Myocyte (in vitro differentiated cells): ENCODE measurements at places on chromosomes 7 and 10. TPM values are rescaled to one million over a fixed set of nuclear protein-coding genes. Genes with fewer than 3 reads are reported as not detected.

DNA sequence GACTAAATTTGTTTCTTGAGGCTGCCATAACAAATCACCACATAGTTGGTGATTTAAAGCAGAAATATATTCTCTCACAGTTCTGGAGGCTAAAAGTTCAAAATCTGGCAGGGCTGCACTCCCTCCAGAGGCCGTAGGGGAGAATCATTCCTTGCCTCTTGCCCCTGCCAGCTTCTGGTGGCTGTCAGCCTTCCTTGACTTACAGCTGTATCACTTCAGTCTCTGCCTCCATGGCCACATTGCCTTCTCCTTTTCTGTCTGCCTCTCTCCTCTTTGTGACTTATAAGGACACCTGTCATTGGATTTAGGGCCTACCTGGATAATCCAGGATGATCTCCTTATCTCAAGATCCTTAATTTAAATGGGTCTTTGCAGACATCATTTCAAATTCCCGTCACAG is 5.8 kb upstream of the LRRC4 start:
- no peak for DNase-seq

- peak; percentile 67 for DNase-seq
Measured at GRCh38 chr7:155644971-155645509, 579 bp downstream of the RBM33 start.

DNA sequence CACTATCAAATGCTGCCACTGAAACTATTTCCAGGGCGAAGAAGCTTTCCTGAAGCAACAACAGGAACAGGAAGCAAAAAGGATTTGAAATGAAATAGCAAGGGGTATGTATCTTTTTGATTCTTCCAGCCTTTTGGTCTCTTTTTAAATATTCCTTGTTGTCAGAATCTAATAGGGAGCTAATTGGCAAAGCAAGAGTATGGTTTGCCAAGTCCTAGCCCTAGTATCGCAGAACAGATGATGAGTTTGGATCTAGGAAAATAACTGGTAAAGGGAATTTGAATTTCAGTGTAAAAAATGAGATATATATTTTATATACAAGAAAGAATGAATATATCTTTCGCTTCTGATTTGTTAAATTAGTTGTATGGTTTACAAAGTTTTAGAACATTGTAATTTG is 252.5 kb downstream of the ANKRD7 start:
- no peak for DNase-seq

DNA sequence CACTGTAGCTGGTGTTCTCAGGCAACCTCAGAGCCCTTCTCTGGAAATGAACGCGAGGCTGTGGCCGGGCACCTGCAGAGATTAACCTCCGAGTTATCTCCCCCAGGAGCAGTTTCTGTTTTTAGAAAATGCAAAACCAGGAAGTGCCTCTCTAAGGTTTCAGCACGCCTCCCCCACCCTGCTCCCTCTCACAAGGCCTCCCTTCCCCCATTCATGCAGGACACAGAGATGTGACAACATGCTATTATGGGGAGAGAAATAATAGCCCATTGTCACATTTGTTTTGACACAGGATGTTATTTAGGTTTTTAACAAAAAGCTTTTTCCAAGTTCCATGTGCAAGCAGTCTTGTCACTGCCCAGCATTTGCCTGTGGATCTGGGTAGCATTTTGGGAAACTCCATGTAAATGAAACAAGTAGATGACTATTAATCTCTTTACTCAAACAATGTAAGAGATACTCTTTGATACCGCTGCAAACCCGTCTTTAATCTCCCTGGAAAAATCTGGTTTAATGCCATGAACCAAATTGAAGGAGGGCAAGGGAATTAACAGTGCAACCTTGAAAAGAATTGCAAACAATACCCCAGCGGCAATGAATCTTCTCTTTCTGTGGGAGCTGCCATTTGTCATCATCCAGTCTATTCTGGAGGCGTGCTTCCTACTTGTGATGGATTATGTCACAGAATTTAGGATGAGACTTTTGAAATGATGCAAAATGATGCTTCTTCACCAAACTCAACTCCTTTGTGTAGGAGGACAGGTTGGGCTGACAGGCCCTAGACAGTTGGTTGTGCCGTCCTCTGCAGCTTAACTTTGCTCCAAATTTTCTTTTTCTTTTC is 86.5 kb upstream of the NMT2 start:
- DNase-seq = no peak

- DNase-seq = no peak
Measured at GRCh38 chr7:85516675-85517074, 329.8 kb upstream of the SEMA3D start.

DNA sequence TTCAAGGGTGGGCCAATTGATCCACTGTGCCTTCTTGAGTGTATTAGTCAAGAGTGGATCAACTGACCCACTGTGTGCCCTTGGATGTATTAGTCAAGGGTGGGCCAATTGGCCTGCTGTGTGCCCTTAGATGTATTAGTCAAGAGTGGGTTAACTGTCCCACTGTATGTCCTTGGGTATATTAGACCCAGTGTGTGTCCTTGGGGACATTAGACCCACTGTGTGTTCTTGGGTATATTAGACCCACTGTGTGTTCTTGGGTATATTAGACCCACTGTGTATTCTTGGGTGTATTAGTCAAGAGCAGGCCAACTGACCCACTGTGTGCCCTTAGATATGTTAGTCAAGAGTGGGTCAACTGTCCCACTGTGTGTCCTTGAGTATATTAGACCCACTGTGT is 601.8 kb downstream of the TYW1 start:
- DNase-seq = no peak

The HOXA2 gene
- 0.42 and 0.56 TPM in 2 replicates for total RNA-seq

DNA sequence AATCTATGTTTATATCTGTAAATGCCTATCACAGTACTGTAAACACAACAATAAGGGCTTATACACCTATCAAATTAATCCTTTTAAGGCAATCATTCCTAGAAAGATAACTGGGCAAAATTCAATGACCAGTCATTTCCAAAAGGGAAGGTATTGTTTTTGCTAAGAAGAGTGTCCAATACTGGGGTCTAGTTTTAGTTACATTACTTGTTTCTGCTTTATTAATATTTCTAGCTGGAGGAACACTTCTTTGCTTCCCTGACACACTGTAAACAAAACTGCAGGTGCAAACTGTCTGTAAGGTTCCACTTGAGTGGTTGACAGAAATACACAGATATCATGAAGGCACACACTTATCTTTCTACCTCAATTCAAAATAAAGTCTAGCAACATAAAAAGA is 84.2 kb upstream of the FAM133B start:
- DNase-seq = no peak

GRCh38 chr7:127968547-127968946 is 62.7 kb downstream of the LRRC4 start:
- no peak for DNase-seq

The SEMA4G gene
- total RNA-seq = 0.72 and 2.5 TPM in 2 replicates

The NUTM2B gene
- total RNA-seq = 0.21 and 0.36 TPM in 2 replicates

DNA sequence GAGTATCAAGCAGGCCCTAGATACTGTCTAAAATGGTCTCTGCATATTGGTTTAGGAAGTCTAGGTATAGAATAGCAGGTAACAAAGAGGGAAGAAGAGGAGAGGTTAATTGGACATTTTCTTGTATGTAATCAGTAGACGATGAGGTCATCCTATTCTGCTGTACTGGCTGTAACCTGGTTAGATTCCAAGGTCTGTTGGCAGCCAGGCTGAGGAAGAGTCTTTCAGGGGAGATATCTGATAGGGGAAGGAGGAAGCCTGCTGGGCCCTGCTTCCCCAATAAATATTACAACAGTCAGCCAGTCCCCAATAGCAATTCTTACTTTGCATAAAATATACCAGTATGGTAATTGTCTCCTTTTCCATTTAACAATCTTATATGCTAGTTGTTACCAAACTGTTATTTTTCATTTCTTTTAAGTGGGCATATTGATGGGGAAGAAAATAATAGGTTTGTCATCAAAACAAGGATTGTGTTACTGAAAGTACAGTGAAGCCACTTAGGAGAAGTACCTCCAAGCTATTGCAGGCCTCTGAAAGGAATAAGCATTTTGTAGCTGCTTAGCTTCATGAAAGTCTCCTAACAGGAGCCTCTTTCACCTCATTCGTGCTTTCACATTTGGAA is 186.4 kb downstream of the LRRC4 start:
- peak; percentile 54 for DNase-seq

DNA sequence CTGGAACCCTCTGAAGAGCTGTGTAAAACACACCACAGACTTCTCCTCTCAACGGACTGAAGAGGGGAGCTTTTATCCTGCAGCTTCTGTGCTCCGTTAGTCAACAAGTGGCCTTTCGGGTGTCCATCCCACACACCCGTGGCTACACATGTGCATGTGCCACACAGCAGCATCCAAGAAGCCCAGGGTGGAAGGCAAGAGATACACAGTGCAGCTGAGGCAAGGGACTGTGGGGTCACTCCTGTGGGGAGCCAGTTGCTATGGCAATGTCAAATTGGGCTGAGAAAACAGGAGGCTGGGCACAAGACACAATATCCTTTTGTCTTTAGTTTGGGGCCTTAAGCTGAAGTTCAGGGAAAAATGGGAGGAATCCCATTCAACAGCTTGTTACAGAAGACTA is 28.7 kb downstream of the NET1 start:
- DNase-seq = no peak

DNA sequence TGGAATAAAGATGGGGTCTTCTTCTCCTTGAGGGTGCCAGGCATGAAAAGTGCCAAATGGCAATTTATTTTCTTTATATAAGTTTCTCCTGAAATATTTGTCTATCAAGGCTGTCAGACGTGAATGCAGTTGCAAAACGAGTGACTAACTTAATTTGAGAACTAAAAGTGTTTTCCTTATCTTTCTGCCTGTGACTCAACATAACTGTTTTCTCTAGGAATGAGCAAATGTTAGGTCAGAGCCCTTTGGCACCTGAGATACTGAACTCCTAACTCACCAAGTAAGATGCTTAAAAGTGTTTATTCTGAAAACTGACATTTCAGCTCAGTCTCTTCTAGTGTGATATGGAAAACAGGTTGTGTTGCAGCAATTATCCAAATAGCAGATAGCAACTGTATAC is 197.0 kb downstream of the STK31 start:
- no peak for DNase-seq

The ST8SIA6 gene
- total RNA-seq = 0.47 TPM in 1 of 2 replicates, not detected in the other

DNA sequence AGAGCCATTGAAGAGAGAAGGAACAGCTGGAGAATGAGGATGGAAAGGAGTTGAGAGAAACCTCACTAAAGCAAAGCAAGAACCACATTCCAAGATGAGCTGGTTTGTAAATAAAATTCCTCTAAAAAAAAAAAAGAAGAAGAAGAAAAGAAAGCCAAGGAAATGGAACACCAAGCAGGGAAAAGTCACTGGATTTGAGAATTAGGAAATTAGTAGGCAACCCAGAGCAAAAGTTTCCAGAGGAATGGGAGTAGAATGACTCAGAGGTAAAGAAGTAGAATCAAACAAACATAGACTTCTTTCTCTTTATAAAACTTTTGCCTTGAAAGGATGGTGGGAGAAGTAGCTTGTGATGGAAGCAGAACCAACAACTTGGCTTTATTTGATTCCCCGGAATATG is 3.9 kb downstream of the CH25H start:
- no peak for DNase-seq

DNA sequence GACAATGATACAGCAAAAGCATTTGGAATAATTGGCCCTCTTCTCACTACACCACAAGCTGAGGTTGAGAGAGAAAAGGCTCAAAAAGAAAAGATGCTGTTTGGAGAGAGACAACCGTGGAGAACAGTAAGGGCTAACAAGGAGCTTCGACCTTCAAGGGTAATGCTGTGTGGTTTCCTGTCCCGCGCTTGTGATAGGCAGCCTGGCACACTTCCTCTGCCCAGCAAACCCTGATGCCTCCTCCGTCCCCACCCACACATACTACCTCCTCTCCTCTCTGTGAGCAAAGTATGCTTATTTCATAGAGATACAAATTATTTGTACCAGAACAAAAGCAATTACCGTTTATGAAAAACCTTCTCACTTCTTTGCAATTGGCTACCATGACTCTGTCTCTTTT is 755.4 kb downstream of the KCNMA1 start:
- DNase-seq = peak; percentile 9

DNA sequence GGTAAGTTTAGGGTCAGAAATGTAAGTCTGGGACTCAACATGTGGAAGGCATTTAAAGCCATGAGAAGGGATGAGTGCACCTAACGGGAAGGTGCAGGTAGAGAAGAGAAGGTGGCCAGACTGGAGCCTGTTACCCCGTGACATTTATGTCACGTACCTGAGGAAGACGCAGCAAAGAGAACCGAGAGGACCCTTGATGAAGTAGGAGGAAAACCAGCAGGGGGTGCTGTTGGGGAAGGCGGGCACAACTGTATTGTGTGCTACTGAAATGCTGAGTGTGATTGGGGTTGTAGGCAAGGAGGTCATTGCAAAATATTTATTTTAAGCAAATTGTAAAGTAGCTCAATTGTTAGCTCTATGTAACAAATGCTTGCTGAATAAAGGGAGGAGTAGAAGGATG is 338.2 kb upstream of the PRKCQ start:
- no peak for DNase-seq

DNA sequence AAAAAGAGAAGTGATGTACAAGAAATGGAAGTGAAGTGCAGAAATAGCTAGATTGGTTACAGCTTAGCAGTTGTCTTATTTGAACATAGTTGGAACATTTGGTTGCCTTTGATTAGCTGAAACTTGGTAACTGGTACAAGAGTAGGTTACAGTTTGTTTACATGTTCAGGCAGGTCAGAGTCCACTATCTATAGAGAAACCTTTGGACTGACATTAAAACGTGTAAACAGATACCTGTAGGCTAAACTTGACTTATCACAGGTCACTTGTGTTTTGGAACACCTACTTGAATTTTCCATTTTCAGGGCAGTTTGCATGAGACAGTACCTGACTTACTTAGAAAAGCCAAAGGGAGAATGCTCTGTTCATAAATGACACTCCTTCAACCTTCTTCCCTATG is 28.5 kb upstream of the CYP2C8 start:
- DNase-seq = no peak

GRCh38 chr7:125089171-125089570 is 159.5 kb upstream of the POT1 start:
- DNase-seq = no peak

- no peak for DNase-seq
Measured at GRCh38 chr7:6181136-6181535, 91.3 kb downstream of the CYTH3 start.

The AHR gene
- total RNA-seq = 84.7 and 96.4 TPM in 2 replicates

- DNase-seq = no peak
Measured at GRCh38 chr7:30761214-30762156, 9.6 kb downstream of the INMT start.

DNA sequence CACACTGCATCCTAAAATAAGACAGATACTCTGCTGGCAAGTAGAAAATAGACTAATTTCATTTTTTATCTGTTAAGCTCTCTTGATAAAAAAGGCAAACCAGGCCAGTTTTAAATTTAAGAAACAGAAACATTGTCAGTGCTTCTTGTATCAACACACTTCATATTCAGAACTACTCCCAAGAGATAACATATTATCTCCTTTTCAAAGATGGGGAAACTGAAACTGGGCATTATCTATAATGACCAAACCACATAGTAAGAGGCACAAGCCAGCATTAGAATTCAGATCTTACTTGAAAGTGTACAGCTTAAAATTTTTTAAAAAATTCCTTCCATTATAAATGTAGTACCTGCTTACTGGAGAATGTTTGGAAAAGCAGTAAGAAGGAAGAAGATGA is 14.7 kb downstream of the SRI start:
- no peak for DNase-seq

DNA sequence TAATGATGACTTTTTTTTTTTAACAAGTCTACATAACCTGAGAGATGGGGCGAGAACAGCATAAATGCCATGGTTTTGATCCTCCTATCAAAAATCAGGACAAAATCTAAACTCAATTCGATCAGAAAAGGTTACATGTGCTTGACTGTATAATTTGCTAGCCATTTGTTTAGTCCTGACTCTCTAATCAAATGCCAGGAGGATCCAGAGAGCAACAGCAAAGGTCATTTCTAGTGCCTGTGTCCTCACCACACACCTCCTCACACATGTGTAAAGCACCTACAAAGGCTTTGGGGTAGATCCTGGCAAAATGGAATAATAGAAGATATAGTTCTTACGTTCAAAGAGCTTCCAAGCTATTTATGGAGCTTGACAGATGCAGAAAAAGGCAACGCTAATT is 11.0 kb upstream of the FAS start:
- DNase-seq = no peak
